Kidney epithelial cell (primary cell): ENCODE measurements at places on chromosomes 5 and 9. TPM values are rescaled to one million over a fixed set of nuclear protein-coding genes. Genes with fewer than 3 reads are reported as not detected.

Gene PLEKHG4B
- 4.0 and 5.4 TPM in 2 replicates for total RNA-seq

DNA sequence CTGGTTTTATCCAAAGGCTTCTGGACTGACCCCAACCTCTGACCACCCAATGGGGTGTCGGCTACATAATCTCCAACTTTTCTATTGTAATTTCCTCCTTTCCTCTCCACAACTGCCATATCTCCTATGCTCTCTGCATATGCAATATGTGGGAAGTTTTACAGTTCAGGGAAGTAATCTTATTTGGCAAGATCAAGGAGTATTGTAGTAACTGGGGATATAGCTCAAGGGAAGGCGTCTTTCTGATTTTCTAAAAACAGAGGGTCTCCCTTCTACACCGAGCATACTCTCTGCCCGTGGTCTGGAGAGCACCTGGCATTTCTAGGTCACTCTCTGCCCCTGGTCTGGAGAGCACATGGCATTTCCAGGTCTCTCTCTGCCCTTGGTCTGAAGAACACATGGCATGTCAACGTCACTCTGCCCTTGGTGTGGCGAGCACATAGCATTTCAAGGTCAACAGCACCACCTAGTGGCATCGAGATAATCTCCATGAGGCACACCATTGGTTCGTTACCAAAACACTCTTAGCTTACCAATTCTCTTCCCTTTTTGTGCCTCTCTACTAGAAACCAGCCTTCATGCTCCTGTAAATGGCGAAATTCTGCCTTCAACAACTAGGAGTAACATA lies 616.4 kb upstream of the NUDT12 start:
- DNase-seq = no peak

DNA sequence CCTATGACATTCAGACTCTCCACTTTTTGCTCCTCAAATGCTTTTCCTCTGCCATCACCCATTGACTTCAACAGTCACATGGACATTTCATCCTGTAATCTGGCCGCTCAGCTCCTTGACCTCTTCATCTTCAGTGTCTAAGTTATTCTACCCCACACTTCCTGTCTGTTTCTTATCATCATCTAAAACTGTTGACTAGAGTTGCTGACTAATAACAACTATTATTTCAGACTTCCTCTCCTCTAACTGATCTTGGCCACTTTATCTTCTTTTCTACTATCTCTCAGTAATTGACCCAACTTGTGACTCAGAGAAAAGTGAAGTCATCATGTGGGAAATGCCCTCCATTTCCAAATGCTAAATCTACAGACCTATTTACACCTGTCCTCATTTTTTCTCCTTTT lies 254.7 kb upstream of the TRPC7 start:
- no peak for DNase-seq

DNA sequence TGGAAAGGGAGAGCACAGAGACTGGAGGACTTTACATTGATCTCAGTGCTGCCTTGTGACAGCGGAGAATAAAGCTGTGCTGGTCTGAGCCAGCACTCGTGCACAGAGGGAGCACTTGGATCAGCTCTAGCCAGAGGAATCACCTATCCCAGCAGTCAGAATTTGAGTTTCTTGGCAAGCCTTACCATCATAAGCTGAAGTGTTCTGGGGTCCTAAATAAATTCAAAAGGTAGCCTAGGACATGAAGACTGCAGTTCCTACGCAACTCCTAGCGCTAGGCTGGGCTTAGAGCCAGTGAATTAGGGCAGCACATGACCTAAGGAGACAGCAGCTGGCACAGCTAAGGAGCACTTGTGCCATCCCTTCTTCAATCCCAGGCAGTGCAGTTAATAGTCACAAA lies 119.5 kb downstream of the HMHB1 start:
- no peak for DNase-seq

DNA sequence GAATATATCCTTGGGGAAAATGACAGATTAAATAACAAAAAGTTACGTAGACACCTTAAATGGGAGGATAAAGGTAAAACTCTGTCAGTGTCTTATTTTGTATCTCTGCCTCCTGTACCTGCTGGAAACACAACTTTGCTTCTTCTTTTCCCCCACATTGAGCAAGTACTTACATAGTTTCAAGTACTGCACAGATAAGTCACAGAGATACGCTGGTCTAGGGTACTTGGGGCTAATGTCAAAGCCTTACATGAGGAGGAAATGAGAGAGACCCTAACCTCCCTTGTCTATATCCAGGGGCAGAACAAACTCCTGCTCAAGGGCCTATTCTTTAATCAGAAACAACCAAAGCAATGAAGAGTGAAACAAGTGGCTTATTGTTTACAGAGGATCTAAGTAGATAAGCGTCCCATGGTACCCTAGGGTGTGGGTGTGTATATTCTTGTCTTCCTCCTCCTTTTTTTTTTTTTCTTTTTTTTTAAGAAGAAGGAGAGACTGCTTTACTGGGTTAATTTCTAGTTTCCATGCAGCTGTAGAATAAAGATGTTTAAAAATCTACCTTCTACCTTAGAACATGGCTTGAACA lies 43.1 kb downstream of the ELL2 start:
- DNase-seq = no peak
